ENCODE measurements at places on chromosomes 6 and 20.

DNA sequence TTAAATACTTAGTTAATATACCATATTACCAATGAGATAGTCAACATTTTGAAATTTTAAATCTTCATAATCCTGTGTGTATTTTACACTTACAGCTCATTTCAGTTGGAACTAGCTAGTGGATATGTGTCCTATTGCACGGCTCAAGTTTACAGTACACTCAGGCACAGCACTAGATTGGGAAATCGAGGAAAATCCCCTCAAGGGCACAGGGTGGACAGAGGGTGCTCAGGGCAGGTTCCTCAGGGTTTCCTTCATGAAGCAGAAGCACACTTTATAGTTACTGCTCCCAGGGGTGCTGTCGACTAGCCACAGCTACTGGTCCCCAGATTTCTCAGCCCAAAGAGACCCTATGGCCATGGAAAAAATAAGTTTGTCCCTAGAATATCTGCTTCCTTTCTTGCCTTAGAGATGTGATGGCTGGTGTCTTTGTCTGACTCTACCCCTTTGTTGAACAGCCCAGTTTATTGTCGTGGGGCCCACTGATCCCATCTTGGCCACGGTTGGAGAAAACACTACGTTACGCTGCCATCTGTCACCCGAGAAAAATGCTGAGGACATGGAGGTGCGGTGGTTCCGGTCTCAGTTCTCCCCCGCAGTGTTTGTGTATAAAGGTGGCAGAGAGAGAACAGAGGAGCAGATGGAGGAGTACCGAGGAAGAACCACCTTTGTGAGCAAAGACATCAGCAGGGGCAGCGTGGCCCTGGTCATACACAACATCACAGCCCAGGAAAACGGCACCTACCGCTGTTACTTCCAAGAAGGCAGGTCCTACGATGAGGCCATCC, 1.5 kb downstream of the BTN2A1 start:
- no peak for DNase-seq

DNA sequence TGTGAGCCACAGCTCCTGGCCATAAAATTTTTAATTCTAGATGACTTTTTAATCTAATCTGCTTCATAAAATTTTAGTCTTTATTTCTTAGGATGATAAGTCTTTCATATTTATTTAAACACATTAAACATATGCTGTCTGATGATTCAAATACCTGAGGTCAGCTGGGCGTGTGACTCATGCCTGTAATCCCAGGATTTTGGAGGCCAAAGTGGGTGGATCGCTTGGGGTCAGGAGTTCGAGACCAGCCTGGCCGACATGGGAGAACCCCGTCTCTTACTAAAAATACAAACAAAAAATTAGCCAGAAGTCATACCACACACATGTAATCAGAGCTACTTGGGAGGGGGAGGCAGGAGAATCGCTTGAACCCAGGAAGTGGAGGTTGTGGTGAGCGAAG, 53.1 kb downstream of the RBM24 start:
- no peak for DNase-seq

DNA sequence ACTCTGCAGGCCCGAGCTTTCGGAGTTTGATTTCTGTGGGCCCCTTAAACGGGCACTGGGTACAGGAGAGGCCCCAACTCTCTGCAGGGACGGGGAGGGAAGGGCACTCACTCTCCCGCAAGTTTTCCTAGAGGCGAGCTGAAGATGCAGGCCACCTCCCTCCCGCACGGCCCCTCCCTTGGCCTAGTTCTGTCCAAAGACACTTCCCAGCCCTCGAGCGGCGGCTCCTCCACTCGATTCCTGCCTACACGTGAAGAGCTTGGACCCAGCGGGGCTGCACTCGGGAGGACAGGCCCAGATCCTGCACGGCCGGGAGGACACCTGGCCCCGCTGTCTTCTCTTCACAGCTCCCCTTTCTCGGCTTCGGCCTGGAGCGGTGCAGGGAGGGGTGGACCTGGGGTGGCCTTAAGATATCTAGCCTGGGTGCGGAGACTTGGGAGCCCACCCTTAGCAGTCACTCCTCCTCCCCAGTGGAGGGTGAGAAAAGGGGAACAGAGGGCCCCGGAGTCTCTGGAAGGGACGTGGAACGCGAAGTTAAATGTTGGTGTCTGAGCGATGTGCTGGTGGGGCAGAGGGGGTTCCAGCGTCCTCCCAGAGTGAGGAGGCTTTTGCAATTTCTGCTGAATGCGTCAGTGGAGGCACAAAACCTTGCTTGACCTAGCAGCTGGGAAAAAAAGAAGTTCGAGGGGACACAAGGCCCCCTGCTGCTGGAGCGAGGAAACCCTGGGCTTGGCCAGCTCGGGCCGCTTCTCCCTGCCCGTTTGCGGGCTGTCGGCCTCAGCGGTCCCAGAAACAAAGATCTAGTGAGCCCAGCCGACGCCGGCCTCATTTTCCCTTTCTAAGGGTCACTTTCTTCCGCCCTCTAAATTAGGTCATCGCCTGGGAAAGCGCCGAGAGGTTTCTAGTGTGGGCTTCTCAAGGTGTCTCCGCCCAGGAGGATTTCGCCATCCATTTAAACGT, 4.9 kb downstream of the OLIG3 start:
- DNase-seq = no peak

GRCh38 chr6:48825501-48826151, 637.4 kb downstream of the MMUT start:
- DNase-seq = no peak

DNA sequence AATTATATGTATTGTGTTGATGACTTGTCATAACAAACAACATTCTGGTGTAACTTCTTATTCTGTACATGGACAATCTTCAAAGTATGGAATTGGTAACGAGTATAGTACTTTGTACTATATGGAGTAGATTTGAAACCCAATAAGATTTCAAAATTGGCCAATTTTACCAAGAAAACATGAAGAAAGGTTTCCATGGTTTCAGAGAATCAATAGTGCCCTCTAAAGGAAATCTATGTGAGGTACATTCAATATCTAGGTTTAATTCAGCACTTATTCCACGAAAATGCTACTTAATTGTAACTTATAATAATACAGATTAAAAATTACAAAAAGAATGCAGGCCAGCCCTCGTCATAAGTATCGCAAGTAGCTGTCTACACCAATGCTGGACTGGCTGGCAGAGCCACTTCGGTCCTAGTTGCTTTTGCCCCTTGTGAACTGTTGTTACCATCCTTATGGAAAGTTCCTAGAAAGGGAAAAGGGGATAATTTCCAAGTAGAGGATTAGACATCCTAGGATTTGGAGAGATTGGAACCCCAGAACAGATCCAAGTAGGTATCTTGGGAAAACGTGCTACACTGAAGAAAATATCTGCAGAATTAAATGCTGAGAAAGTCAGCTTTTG, 70.9 kb downstream of the LCA5 start:
- no peak for DNase-seq

DNA sequence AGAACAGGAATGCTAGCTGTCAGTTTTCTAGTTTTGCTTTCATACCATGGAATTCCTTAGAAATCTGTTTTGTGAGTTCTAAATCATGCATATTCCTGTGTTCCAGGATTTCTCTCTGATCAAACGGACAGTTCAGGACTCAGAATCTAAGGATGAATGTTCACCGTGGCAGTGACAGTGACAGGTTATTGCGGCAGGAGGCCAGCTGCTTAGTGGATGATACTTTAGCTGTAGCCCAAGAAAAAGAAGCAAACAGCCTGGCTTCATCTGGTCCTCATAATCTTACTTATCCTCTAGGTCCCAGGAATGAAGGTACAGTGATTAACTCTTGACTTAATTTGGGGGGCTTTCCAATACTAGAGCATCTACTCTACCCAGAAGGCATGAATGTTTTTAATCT, 27.1 kb downstream of the KCTD20 start:
- DNase-seq = no peak

DNA sequence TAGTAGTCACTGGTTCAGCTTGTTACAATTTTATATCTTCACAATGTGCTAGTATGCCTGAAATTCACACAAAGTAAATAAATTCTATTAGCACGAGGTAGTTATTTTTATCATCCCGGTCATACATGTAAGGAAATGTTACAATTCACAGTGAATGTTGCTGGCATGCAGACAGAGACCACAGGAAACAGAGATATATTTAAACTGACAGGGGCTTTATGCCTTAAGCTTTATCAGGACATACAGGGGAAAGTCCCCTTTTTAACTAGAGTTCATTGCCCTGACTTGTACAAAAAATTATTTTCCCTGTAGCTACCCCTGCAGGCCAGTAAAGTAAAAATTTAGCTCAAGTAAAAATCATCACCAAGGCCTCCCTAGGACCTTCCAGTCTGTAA, 712.0 kb upstream of the NRSN1 start:
- no peak for DNase-seq

DNA sequence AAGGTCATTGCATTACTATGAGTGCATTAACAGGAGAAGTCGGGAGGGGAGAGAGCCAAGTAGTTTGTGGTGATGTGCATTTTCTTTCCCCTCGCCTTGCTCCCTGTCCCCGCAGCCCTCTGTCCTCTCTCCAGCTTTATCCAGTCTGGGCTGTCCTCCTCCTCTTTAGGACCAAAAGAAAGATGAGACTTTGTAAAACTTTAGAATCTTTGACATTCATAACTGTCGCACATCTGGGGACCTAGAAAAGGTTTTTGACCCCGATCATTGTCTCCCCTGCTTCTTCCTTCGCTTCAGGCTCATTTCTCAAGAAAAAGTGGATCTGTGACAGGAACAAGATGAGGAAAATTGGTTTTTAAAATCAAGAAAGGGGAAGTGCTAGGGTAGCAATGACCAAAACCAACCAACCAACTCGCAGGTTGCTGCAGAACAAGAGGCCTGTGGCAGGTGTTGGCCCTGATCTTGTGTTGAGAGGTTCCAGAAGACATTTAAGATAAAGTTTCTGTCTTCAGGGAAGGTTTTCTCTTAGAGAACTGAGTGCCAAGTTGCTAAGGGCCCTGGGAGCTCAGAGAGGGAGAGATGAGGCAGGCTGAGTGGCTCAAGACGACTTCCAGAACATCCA, 17.6 kb downstream of the SYTL3 start:
- no peak for DNase-seq

Data from nephron progenitor cell (in vitro differentiated cells).